ENCODE measurements at places on chromosomes 7 and 10.

- DNase-seq = no peak
These were observed 7.4 kb upstream of the TSPAN12 start for GRCh38 chr7:120865191-120865981.

GRCh38 chr7:155995183-155995612 is 182.9 kb upstream of the SHH start:
- DNase-seq = no peak

DNA sequence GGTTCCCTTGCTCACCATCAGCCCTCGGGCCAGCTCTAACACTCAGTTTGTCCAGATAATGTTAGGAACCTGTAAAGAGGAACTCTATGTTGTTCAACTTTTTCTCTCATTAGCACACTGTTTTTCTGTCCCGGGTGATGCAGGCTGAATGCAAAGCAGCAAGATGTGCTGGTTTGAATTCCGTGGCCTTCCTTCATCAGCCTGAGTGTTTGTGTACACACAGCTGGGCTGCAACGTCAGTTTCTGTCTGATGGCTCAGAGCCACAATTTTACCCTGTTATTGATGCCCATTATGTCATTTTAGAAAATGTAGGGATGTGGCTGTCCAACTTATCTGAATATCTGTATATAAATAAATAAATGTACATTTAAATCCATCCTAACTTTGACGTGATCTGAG is 152.0 kb downstream of the PLPP4 start:
- no peak for DNase-seq

- peak; percentile 11 for DNase-seq
These were observed 80.3 kb upstream of the SCIN start for GRCh38 chr7:12490107-12490688.

DNA sequence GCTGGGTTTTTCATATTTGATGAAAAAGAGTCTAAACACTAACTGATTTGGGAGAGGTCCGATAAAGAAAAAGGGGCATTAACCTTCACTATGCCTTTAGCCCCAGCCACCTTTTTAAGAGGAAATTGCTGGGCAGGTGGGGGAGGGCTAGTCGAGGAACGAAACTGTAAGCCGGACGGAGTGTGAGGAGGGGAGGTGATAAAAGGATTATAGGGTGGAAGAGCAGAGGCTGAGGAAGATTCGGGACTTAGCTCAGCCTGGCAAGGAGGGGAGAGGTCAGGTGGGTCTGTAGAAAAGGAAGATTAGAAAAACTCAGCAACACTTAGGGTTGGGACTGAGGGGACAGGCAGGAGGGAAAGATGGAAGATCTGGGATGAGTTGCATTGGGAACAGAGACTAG is 77.0 kb downstream of the TSPAN12 start:
- no peak for DNase-seq

GRCh38 chr7:82726038-82726800 is 282.6 kb upstream of the CACNA2D1 start:
- DNase-seq = no peak

- DNase-seq = peak; percentile 26
These were observed 201.3 kb downstream of the FANK1 start for GRCh38 chr10:126097558-126098225.

DNA sequence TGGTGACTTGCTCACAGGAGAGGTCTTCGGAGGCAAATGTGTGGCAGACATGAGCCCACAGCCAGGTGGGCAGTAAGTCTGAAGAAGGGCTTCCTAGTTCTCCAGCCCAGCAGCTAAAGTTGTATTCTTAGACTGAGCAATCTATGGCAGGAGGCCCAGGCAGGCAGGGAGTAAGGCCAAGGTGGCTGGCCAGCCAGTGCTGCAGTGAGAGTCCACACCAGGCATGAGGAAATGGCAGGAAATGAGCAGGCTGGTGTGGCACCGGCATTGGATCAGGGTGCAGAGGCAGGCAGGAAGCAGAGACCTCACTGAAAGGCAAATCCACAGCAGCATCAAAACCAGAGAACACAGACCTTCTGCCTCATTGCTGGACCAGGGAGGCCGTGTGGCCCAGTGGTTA is 84.6 kb upstream of the PDE1C start:
- DNase-seq = peak; percentile 67

DNA sequence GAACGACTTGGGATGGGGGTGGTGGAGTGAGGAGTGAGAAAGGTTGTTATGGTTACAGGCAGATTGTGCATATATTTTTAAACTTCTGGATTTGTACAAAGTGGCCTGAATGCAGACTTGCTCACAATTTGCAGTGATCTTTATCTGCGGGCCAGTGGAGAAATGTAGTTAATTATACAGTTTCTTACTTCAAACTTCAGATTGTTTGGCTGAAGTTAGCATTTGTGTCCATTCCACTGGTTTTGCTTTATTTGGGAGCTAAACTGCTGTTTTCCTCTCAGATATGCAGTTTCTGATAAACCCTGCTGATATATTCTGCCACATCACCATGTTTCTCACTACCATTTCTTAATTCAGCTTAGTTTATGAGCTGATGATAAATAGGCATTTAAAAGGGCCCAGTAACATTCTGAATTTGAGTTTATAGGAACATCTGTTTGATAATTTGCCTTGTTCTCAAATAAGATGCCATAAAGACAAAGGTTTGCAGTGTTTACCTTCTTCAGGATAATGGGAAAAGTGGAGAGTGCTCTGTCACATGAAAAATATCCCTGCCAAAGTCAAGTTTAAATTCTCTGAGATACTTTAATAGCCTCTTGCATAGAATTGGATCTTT is 170.1 kb downstream of the ST7 start:
- DNase-seq = no peak

DNA sequence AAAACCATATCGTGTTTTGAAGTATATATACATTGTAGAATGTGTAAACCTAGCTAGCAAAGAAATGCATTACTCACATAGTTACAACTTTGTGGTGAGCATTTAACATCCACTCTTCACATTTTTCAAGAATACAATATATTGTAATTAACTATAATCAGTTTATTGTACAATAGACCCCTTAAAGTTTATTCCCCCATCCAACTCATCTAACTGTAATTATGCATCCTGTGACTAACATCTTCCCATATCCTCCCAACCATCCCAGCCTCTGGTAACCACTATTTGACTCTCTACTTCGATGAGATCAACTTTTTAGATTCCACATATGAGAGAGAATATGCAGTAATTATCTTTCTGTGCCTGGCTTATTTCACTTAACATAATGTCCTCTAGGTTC is 526.4 kb downstream of the KIF20B start:
- peak; percentile 79 for DNase-seq

DNA sequence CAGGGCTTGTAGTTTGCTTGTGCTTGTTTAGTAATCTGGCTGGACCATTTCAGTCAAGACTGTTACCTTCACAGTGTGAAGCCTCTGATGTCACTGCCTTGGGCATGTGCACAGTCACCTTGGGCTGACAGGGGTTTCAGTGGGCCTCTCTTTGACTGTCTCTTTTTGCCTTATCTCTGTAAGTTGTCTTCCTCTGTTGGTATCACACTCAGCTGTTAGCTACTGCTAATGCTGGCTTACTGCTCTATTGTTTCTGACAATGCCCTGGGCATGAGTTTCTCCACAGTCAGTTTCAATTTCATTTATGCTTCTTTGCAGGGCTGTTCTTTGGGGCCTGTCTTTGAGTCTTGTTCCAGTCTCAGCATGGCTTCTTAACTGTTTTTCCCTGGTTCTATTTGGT is 201.9 kb upstream of the SHH start:
- no peak for DNase-seq

- peak; percentile 26 for DNase-seq
These were observed 53.7 kb downstream of the TAF3 start for GRCh38 chr10:7872041-7872442.

DNA sequence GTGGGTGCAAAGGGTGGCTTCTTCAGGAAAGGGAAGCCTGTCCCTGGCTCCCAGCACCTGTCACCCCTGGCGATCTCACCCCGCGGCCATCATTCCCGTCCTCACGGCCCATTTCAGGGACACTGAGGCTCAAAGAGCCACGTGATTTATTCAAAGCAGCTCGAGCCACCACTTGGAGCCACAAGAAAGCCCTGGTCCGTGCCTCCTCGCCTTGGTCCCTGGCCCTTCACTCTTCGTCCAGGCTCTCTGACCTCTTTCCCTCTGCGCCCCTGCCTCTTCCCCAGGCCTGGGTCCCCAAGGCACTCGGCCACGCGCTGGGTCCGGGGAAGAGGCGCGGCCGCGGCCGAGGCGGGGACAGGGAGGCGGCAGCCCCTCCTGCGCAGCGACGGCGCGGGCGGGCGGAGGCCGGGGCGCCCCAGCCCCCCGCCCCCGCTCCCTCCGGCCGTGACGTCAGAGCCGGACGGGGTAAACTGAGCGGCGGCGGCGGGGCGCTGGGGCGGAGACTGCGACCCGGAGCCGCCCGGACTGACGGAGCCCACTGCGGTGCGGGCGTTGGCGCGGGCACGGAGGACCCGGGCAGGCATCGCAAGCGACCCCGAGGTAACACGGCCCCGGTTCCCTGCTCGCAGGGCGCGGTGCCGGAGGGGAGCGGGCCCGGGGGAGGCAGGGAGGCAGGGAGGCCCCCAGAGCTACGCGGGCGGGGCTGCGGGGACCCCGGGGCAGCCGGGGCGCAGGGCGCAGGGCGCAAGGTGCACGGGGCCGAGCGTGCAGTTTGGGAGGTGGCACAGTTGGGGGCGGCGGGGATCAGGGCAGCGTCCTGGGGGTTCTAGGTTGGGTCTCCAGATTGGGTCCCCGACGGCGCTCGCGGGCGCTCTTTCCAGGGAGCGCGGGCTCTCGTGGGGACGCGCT is at the start of gene SLC18A2:
SLC18A2 (plus strand) TSS at position 494 of the 909 bp plus-strand sequence. CDS start 580 bp downstream, outside the sequence.
- DNase-seq = no peak

DNA sequence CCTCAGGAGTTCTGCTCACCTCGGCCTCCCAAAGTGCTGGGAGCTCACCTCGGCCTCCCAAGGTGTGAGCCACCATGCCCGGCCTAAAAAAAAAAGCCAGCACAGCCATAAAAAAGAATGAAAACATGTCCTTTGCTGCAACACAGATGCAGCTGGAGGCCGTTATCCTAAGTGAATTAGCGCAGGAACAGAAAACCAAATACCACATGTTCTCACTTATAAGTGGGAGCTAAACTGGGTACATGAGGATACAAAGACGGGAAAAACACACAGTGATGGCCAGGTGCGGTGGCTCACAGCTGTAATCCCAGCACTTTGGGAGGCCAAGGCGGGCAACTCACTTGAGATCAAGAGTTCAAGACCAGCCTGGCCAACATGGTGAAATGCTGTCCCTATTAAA is 20.9 kb downstream of the PSPH start:
- no peak for DNase-seq

GRCh38 chr7:116731023-116731395 is 59.0 kb downstream of the MET start:
- no peak for DNase-seq

GRCh38 chr10:114802177-114802576 is 19.4 kb upstream of the FHIP2A start:
- DNase-seq = no peak

DNA sequence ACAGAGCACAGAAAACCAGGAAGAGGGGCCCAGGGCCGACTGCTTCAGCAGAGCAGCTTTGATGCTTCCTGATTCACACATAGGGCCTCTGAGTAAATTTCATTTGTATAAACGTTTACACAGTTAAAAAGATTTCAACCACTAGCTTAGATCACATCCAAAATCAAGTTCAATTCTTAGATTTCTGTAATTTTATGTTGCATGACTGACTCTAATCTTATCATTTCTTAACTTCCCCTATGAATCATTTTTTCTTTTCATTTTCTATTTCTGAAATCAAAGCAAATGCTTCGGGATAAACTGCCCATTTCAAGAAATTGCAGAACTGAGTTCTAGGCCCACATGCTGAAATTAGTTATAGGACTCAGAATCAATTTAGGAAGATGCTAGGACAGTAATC is 224.7 kb downstream of the INHBA start:
- DNase-seq = no peak

- no peak for DNase-seq
These were observed 944 bp downstream of the AVL9 start for GRCh38 chr7:32496052-32496813.

GRCh38 chr7:92259610-92260247 is 14.0 kb downstream of the ANKIB1 start:
- no peak for DNase-seq

DNA sequence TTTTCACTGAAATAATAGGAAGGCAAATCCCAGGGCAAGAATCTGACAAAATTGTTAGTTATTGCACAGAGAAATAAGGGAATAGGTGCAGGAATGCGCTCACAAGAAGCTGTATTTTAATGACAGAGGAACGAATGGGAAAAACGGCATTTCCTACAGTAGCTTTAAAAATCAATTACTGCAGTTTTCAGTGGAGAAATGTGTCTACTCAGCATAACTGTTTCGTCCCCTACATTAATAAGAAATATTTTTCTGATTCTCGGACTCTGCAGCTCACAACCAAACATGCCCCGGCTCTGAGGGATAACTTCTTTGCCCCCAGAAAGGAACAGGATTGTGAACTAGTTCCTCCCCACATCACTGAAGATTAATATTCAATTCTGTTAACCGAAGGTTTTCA is 44.9 kb upstream of the TCERG1L start:
- no peak for DNase-seq

- DNase-seq = no peak
These were observed 5.8 kb downstream of the GNB2 start for GRCh38 chr7:100679129-100679926.

- DNase-seq = no peak
These were observed 739 bp downstream of the MYPN start for GRCh38 chr10:68110027-68110426.

DNA sequence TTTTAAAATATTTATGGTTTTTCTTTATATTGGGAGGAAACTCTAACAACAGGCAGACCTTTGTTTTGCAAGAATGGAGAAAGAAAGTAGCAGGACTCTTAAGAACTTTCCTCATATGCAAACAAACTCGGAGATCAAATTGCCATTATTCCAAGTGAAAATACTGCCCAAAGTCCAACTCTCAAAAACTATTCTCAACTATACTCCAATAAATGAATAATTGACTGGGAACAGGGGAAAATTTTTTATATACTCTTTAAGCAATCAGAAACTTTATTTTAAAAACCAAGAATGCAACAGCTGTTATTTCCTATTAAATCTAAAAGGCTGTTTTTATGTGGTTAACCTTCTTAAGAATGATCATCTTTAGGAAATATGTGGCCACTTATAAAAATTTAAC is 101.9 kb downstream of the COL28A1 start:
- DNase-seq = no peak

GRCh38 chr10:101308051-101308450 is 45.9 kb upstream of the BTRC start:
- DNase-seq = no peak

DNA sequence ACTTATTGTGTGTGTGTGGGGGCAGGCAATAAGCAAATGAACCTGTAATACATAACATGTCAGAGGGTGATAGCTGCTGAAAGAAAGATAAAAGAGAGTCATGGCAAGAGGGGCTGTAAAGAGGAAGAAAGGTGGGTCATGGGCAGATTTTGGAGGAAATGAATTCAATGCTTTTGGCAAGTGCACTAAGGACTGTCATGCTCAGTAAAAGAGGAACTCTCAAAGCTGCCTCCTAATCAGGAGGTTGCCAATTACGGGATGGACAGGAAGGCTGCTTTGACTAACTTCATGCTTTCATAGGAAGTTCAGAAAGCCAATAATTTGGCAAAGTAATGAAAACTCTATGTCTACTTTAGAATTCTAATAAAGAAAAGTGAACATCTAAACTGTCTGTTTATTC is 401.2 kb downstream of the SH2D4B start:
- no peak for DNase-seq

- no peak for DNase-seq
These were observed 11.0 kb downstream of the MAPK8 start for GRCh38 chr10:48317321-48317990.
